Spinal cord (tissue), 10 donors: ENCODE measurements at places on chromosomes 1 and 21.

DNA sequence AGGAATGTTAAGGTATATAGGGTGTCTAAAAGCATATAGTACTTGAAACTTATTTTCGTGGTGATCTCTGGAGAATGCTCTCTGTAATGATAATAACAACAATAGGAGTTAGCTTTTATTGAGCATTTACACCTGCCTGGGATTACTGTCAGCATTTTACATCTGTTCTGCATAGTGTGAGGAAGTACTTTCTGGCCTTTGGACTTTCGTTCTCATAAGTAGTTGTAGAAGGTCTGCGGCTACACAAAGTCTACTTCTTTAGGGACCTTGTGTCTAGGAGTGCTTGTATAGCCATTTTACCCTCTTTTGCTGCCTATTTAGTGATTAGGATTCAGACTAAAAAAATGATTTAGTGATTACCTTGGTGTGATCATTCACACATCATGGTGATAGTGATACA lies 103.6 kb upstream of the GPR52 start:
- DNase-seq: no peak

GRCh38 chr1:116581323-116581885 lies 10.6 kb upstream of the CD58 start:
- no peak for DNase-seq

- DNase-seq: no peak
Observed at GRCh38 chr1:15198684-15199083, 45.1 kb downstream of the TMEM51 start.

GRCh38 chr21:40660461-40660860 lies 186.5 kb downstream of the DSCAM start:
- no peak for DNase-seq

DNA sequence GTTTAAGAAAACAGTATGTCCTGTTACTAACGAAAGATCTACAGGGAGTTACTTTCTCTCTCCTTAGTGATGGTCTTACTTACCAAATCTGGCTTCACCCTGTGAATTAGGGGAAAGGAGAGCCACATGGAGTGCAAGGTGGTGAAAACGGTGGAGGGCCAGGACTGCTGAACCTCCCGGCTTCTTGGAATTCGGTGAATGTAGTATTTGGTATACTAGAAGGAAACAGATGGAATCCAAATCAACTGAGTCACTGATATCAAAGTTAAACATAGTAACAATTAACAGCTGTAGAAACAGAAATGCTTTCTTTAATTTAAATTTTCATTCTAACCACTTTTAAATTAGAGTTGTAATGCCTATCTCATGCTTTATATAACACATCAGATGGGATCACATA lies 45.7 kb downstream of the ALG14 start:
- DNase-seq: no peak

GRCh38 chr21:19286876-19287275 lies 883.3 kb upstream of the TMPRSS15 start:
- DNase-seq: no peak

DNA sequence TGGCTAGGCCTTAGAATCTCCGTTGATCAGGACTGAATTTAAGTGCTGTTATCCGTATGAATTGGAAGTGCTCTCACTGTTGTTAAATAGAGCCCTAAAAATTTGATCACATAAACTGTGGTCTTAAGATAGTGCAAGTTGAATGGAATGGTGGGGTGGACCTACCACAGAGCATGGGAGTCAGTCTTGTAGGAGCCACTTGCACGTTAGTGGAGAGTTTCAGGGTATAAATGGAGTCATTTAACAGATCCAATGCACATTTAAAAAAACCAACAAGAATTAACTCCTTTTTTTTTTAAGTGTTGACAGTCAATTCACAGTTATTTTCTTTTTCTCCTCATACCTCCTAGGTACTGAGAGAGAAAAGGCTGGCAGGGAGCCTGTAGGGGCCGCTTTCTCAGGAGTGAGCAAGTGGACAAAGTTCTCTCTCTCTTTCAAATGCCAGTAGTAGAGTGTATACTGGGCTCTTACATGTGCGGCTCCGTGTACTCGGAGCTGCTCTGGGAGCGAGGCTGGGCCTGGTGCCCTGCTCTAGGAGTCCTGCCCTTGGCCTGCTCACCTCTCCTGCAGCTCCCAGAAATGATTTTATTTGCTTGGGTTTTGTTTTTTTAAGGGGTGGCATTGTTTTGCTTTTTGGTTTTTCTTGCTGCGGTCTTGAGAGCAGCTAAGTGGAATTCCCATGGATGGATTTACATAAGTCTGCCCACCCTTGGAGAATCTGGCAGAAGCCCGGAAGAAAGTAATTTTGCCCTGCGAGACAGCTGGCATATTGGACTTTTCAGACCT lies 91.3 kb downstream of the ATP5PO start:
- DNase-seq: no peak

- DNase-seq: no peak
Observed at GRCh38 chr1:208324005-208324404, 79.8 kb upstream of the PLXNA2 start.

DNA sequence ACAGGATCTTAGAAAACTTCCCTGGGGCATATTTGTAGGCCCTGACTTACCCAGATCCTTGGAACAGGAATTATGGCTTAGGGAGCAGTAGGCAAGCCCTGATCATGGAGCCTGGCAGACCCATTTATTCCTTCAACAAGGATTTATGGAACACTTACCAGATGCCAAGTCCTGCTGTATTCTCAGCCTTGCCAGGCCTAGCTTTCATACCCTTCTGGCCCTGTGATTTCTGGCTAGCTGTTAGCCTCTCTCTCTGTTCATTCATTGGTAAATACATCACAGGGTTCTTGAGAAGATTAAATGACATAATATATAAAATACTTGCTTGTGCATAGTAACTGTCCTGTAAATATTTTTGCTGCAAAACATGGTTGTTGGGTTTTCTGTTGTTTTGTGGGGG lies 32.4 kb upstream of the SRP9 start:
- no peak for DNase-seq

- no peak for DNase-seq
Observed at GRCh38 chr1:109239409-109240068, 9.8 kb upstream of the CELSR2 start.

DNA sequence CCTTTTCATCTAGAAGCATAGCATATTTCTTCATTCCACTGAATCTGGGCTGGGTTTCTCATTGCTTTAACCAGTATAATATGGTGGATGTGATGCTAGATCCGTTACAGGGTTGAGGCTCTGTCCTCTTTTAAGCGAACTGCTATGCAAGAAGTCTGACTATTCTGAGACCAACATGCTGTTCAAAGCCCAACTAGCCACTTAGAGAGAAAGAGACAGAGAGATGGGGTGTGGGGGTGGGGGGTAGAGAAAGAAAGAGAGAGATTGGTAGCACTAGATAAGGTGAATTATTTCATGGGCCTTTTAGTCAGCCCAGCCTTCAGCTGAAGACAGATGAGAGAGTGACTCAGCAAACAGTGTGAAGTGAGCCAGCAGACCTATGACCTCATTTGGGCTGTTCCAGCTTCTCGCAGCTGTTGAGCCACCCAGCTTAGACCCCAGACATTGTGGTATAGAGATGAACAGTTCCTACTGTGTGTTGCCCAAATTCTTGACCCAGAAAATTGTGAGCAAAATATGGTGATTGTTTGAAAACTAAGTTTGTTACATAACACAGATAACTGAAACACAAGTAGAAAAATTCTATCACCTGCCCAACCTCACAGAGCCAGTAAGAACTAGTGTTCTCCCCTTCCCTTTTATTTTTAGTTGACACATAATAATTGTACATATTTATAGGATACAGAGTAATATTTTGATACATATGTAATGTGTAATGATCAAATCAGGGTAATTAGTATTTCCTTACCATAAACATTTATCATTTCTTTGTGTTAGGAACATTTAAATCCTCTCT lies 40.7 kb upstream of the PRKACB start:
- no peak for DNase-seq

DNA sequence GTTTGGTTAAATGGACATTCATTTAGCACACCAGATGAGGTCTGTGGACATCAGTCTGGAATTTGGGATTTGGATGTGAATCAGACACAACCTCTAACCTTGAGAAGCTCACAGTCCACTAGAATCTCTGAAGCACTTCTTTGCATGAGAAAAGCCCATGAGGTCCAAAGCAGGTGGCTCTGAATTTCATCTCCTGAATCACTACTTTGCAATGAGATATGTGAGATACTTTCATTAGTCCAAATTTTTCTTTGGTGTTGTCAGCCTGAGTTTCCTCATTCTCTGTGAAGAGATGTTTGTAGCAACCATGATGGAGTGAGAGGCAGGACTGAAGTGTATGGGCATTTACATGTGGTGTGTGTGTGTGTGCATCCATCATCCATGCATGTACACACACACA lies 16.5 kb upstream of the LCE2D start:
- no peak for DNase-seq

GRCh38 chr1:54984131-54984842 lies 3.9 kb downstream of the TMEM61 start:
- no peak for DNase-seq

- no peak for DNase-seq
Observed at GRCh38 chr1:107378426-107378825, 237.6 kb downstream of the NTNG1 start.

GRCh38 chr1:41860771-41861170 lies 58.0 kb downstream of the HIVEP3 start:
- DNase-seq: peak; percentile 41

DNA sequence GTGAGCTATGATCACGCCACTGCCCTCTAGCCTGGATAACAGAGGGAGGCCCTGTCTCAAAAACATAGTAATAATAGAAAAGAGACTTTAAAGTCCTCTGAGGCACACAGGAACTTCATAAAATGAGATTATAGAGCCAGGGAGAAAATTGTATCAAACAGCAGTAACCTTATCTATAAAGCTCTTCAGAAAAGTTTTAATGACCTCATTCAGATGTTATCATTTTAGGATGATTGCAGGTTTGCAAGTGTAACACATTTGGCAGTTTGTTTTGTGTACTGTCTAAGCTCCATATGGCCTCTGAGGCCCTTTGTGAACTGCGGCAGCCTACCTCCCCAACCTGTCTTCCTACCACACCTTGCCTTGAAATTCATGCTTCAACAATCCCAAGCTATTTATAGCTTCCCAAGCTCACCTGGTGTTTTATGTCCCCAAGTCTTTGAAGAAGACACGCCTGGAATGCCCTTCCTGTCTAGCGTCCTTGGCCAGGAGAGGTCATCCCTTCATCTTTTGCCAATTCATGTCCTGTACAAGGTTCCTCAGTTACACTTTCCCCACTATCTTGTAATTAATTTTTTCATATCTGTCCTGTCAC lies 8.5 kb upstream of the AKNAD1 start:
- DNase-seq: no peak

- no peak for DNase-seq
Observed at GRCh38 chr1:15004396-15004795, 149.2 kb upstream of the TMEM51 start.

DNA sequence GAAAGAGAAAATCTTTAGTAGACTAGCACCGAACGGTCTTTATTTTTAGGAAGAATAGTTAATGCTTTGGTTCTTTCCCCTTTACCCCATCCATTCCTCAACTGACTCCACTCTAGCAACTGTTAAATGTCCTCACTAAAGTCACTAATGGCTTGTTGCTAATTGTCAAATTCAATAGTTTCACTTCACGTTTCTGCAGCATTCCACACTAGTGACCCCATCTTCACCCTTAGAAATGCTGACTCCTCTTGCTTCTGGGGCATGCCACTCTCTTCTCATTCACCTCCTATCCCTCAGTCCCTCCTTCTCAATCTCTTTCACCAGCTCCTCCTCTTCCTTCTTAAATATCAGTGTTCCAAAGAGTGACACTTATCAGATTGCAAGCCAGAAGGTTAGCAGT lies 19.4 kb upstream of the CADM3 start:
- no peak for DNase-seq

DNA sequence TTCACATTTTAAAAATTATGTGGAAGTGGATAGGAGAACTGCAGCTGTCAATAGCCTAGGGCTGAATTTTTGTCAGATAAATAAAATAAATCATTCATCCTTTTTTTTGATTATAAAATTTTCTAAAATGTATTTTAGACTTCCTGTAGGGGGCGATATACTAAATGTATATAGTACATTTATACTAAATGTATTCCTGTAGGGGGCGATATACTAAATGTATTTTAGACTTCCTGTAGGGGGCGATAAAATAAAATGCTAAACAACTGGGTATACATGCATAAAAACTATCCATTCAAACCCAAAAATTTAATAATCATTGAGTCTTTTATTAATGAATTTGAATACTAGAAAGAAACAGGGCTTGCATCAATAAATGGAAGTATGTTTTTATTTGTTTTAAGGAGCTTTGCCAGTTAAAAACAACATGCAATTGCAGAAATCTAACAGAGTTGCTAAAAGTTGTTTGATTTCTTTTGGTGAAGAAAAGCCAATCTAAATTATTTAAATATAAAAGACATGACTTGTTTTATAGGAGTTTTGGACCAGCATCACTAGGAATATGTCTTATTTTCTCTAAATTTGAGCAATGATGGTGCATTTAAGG lies 31.4 kb downstream of the CLCA1 start:
- no peak for DNase-seq

GRCh38 chr1:207407655-207408260 lies 46.4 kb upstream of the CR2 start:
- no peak for DNase-seq

GRCh38 chr1:164163289-164163849 lies 395.6 kb upstream of the PBX1 start:
- no peak for DNase-seq

GRCh38 chr1:215749414-215749813 lies 182.3 kb downstream of the KCTD3 start:
- no peak for DNase-seq

- no peak for DNase-seq
Observed at GRCh38 chr1:174815036-174815435, 184.7 kb upstream of the CACYBP start.

- DNase-seq: no peak
Observed at GRCh38 chr1:218778257-218779126, 395.2 kb upstream of the LYPLAL1 start.

- no peak for DNase-seq
Observed at GRCh38 chr21:46055863-46056281, 42.0 kb upstream of the COL6A2 start.
